AG09309 (cell line): ENCODE measurements at places on chromosomes 4 and X.

- DNase-seq: peak; percentile 31
These were observed 45.5 kb upstream of the FAM241A start for GRCh38 chr4:112099701-112100297.

DNA sequence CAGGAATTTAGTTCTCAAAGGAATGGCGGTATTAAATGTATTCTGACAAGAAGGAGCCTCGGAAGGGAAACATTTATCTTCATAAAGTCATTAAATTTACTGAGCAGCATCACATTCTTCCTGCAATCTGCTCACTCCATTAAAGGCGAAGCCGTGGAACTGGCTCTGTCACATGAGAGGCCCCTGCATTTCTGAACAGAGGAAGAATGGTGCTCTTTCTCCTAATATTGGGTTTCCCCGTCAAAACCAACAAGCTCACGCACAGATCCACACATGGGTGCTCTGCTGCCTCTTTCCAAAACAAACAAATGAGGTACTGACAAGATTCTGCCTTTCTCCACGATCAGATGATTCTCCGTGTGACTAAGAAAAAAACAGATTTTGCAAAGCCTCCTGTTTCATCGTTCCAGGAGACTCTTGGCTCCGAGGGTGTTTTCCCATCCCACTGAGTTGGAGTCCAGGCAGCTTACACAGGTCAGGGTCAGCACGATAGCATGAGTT lies 191.2 kb downstream of the IDS start:
- peak; percentile 11 for DNase-seq

- DNase-seq: no peak
These were observed 4.3 kb downstream of the PSAPL1 start for GRCh38 chr4:7430368-7430964.

DNA sequence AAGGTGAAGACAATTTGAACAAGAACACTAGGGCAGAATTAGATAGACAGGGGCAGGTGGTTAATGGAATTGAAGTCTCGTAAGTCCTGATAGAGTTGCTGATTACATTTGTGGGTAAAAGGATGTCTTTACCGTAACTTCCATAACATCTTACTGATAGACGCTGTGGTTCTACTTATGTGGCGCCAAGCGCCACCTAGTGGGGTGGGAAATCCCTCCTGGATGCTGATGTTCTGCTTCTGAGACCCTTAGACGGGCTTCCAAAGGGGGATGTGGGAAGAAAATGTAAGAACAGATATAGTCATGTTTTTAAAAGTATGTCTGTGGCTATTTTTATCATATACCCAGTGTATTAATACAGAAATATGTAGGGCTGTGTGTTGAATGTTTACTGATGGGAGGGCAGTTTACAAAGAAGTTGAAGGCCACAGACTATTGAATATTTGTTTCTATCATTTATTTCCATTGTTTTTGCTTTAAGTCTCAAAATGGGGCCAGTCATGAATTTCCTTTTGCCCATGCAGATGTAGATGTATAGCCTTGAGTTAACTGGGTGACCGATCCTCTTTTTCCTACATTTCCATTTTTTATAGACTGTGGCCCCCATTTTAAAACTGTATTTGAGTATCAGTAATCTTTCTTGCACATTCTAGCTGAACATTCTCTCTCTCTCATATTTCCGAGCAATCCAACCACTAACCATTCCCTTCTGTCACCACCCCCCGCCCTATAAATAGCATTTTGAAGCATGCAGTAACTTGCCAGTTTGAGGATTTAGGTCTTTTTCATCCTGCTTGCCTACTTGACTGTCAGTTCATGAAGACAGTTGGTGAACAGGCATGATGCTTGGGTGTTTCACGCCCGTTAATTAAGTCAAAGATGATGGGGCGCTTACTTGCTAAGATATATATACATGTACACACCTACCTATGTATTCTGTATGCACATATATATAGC lies 12.1 kb upstream of the TLR8 start:
- no peak for DNase-seq

- no peak for DNase-seq
These were observed 72.4 kb downstream of the PALLD start for GRCh38 chr4:168569066-168569930.

GRCh38 chr4:112550728-112551127 lies 34.7 kb upstream of the NEUROG2 start:
- DNase-seq: no peak

DNA sequence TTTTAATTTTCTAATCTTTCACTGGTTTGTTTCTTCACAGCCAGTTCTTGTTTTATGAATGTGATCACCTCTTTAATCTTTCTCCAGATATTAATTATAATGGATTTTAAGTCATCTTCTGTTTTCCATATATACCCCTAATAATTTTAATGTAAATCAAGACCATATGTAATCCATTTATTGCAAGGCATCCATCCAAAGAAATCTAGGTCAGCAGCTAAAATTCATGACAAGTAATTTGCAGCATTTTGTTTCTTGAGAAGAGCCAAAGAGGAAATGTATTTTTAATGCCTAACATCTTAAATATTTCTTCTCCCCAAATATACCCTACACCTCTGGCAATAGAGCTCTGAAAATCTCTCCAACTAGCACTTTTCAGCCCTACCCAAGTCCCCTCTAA lies 81.1 kb downstream of the SUPT20HL2 start:
- DNase-seq: no peak

DNA sequence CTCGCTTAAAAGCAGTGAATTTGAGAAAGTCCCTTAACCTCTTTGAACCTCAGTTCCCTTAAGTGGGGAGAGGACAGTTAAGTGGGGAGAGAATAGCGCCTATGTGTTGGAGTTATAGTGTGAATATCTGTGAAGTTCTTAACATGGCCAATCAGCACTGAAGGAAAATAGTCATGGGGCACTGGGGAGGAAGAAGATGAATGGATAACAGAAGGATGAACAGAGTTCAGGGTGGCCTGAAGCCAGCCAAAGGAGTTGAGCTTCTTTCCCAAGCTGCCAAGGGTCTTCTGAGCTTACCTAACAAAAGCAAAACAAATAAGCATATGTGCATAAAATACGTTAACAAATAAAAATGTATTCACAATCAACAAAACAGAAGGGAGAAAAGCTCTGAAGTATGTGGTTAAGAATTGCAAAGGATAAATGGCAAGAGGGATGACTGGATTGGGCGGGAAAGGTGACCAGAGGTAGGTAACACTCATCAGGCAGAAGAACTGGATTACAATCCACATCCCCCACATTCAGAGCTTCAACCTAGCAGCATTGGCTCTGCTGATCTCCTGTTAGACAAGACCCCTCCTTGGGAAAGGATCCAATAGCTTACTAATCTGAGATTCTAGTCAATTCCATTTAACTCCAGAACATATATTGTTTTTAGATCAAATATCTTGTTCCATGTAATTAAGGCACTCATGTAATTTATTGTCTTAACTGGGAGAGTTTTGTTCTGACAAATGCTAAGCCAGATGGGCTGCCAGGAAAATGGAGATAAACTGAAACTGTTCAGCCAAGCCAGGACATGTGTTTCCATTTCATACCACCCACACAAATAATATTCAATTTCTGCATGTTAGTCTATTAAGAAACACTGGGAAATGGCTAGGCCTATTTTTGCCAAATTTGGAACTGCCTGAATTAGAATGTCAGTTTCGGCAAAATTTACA lies 221.2 kb downstream of the LDB2 start:
- no peak for DNase-seq

GRCh38 chr4:26319949-26320537 lies 771 bp upstream of the RBPJ start:
- DNase-seq: no peak
